GM20000 (cell line): ENCODE measurements at places on chromosomes 6 and 20.

GRCh38 chr20:38447931-38448675, 13.0 kb upstream of the SNHG17 start:
- DNase-seq: peak; percentile 35

- peak; percentile 20 for DNase-seq
Observed at GRCh38 chr6:113564371-113565171, 292.6 kb upstream of the MARCKS start.

DNA sequence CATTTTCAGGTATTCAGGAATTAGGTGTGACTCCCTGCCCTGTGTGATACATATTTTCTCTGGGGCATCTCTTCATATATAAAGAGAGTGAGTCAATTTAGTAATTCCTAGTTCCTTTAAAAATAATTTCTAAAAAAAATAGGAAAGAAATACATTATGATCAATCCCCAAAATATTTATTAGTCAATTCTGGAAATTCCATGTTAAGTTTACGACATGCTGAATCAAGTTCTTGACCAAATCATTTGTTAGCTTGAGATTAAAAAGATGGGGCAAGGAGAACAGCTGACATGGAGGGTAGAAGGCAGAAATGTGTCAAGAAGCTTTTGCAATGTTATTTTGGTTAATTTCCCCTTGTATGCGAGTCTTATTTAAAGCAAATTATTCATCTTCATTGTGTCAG, 22.7 kb upstream of the PRDM1 start:
- DNase-seq: no peak

DNA sequence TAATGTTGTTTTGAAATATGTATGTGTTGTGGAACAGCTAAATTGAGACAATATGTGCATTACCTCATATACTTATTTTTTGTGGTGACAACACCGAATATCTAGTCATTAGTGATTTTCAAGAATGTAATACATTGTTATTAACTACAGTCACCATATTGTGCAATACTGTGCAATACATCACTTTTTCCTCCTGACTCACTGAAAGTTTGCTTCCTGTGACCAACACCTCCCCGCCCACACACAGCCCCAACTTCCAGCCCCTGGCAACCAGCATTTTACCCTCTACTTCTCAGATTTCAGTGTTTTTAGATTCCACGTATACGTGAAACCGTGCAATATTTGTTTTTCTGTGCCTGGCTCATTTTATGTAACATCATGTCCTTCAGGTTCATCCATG, 627.9 kb downstream of the PRKN start:
- DNase-seq: no peak

DNA sequence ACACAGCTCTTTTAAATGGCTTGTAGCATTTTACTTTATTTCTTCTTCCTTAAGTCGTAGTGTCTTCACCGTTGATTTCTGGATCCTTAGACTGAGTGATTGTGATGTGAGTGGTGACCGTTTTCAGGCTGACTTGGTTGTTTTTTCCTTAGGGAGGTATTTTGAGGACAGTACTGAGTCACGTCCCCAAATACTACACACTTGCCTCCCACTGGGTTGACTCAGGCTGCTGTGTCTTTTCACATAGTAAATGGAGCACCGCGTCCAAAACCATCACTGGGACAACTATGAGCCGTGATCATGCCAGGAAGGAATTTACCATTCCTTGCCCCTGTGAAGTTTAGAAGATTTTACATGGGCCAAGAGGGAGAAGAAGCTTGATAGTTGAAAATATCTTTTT, 174.1 kb downstream of the FARS2 start:
- DNase-seq: no peak

GRCh38 chr6:144662812-144663365, 377.8 kb downstream of the UTRN start:
- DNase-seq: no peak

DNA sequence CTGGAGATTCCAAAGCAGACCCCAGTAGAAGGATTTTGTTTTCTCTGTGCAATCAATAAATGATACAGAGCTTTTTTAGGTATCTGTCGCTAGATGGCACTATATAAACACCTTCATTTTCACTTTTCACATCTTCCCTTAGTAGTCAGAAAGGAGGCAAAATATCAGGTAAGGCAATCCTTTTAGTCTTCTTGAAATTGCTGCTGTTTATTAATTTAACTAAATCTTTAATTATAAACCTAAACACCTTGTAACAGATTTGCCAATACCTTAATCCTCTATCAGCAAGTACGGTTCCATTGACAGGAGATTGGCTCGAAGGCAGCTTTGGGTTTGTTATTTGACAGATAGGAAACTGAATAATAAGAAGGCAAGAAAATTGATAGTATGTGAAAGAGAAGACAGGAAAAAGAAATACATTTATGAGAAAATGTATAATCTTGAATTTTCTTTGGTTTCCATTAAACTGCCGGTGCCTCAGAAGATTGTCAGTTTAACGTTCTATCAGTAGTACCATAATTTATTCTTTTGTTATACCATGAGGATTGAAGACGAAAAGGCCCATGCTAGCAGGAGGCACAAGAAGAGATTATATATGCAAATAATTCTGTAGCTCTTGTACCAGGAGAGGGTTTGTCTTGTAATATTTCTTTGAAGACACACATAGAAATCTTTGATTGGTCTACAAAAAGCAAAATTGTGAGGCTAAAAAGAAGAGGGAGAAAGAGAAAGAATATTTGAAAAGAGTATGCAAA, 23.5 kb upstream of the IBTK start:
- peak; percentile 56 for DNase-seq

- no peak for DNase-seq
Observed at GRCh38 chr6:162177746-162178145, 549.8 kb downstream of the PRKN start.

DNA sequence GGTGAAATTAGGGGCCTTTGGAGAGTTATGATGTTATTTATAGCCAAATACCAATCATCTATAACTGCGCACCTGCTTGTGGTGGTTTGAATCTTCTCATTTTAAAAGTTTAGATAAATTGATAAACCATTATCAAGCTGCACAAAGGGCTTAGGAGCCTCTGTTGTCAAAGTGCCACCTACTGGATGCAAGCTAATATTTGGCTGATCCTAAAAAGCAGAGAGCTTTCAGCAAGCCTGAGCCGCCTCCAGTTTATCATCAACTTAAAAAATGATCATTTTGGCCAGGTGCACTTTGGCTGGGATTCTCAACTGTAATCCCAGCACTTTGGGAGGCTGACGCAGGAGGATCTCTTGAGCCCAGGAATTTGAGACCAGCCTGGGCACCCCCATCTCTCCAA, 58.5 kb upstream of the ATXN1 start:
- DNase-seq: no peak

DNA sequence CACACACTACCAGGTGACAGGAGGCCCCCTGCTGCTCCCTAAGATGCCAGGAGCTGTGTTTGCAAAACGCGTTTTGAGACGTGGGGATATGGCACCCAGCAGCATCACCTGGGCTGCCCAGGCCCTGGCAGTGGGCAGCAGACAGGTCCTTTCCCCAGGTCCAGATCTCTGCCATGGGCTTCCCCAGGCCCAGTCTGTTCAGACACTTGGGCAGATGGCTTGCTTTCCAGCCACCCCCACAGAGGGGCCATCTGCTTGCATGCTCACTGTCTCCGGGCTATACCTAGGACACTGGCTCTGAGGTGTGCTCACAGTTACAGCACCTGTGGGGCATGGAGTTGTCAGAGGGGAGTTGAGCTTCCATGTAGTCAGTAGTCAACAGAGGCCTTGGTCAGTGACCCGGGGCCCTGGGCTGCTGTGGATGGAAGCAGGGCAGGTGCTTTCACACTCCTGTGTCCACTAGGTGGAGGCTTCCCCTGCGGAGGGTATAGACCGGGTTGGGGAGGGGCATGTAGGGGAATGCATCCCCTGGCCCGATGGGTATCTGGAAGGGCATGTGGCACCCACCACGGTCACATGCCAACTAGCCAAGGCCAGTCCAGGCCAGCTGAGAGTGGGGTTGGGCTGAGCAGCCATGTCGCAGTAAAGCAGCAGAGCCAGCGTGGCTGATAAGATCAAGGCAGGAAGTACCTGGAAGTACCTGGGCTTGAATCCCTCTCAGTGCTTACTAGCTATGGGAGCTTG, 185.4 kb upstream of the SLC24A3 start:
- DNase-seq: no peak

DNA sequence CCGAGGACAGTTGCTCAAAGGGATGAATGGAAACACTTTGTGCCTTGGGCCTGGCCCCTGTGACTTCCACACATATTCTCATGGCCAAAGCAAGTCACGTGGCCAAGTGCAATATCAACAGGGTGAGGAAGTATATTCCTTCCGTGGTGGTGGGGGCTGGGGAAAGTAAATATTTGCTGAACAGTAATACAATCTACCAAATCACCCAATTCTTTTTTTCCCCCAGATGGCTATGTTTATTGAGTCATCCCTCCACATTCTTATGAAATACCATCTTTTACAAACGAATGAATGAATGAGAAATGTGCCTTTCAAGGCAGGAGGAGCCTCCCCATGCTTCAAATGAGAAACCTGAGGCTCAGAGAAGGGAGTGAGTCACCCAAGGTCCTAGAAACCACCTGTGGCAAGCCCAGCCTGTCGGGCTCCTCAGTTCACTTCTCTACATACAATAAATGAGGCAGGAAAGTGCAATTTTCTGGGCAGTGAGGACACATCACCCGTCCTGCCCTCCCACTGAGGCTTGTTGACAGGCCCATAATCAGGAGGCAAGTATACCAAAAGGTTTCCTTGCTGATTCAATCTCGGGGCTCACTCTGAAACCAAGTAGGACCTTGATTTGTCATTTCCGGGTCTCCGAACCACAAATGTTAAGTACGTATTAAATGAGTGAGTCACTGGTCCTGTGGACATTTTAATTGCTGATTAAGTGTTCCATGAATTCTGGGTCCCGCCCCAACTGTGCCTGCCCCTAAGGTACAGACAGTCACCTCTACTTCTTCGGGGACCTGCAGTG, 25.3 kb upstream of the TOP1 start:
- no peak for DNase-seq

GRCh38 chr20:35467339-35468224, 12.2 kb downstream of the CEP250 start:
- DNase-seq: no peak

DNA sequence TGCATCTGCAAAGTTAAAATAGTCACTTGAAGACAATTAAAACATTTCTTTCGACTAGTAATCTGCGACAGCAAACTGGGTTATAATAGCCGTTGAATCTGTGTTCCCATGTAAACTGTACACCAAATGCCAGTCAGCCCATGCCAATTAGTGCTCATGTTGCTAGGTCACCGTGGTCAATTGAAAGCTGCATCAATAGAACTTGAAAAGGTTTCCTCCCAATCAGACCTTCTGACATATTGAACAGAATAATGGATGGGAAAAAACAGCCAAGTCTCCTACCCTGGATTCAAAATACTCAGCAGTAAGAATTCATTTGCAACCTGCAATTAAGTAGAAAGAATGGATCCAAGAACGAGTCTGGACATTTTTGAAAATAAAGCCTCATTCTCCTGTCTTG, 11.2 kb downstream of the NKX2-4 start:
- no peak for DNase-seq

- DNase-seq: no peak
Observed at GRCh38 chr6:12096342-12096741, 84.2 kb downstream of the HIVEP1 start.

GRCh38 chr20:51747182-51747911, 20.8 kb downstream of the ATP9A start:
- DNase-seq: no peak

- DNase-seq: no peak
Observed at GRCh38 chr6:6975459-6976111, 132.2 kb upstream of the RREB1 start.

DNA sequence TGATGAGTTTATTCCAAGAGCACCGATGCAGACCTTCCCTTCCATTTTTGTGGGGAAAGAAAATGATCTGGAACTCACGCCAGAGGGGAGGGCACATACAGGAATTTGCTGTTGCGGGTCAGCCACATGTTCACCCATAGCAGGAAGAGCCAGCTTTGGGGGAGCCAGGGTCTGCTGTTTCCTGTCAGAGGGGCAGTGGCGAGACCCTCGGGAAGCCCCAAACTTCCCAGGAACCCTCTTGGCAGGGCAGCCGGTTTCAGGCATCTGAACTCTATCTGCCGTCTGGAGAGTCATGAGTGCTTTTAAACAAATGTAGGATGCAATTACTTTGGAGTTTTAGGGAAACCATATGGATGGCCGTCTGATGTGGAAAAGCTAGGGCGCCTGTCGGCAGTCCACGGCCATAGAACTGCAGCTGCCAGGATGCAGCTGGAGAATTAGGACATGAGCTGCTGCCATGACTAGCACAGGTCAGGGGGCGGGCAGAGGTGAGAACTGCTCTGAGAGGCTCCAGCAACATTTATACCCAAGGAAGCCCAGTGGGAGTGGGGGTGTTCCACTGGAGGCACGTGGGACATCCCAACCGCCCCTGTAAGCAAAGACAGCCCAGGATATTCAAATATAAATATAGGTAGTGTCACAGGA, 14.8 kb upstream of the SERPINB9 start:
- DNase-seq: no peak

GRCh38 chr6:153170511-153170910, 39.4 kb upstream of the RGS17 start:
- DNase-seq: no peak
